ENCODE measurements at places on chromosomes 2 and 18.

GRCh38 chr2:192675681-192676080 lies 480.9 kb upstream of the TMEFF2 start:
- DNase-seq: no peak

- no peak for DNase-seq
Measured at GRCh38 chr2:25105336-25106085, 62.9 kb downstream of the POMC start.

- no peak for DNase-seq
Measured at GRCh38 chr2:224178056-224178455, 139.0 kb upstream of the SERPINE2 start.

GRCh38 chr2:218839430-218839829 lies 7.8 kb upstream of the PRKAG3 start:
- DNase-seq: no peak

GRCh38 chr2:15141211-15141610 lies 419.9 kb downstream of the NBAS start:
- no peak for DNase-seq

- DNase-seq: no peak
Measured at GRCh38 chr2:111684611-111685010, 199.4 kb downstream of the ANAPC1 start.

- DNase-seq: no peak
Measured at GRCh38 chr18:76274468-76275289, 220.4 kb downstream of the ZNF516 start.

- DNase-seq: no peak
Measured at GRCh38 chr18:79566771-79567431, 112.7 kb upstream of the CTDP1 start.

DNA sequence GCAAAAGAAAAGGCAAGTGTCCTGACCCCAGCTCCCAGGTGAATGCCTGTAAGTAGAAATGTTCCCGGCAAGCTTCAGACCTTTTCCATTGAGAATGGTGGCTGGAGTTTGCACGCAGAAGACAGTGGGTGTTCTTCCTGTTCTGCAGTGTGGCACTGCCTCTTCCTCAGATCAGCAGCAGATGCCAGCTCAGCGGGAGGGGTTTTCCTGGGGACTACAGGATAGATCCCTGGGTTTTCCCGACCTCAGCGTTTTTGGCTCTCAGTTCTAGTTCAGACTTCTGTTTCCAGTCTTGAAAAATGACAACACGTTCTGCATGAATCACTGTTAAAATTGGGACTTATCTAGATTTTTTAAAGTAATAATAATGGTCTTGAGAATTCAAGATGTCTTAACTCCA lies 39.2 kb downstream of the GRHL1 start:
- no peak for DNase-seq

DNA sequence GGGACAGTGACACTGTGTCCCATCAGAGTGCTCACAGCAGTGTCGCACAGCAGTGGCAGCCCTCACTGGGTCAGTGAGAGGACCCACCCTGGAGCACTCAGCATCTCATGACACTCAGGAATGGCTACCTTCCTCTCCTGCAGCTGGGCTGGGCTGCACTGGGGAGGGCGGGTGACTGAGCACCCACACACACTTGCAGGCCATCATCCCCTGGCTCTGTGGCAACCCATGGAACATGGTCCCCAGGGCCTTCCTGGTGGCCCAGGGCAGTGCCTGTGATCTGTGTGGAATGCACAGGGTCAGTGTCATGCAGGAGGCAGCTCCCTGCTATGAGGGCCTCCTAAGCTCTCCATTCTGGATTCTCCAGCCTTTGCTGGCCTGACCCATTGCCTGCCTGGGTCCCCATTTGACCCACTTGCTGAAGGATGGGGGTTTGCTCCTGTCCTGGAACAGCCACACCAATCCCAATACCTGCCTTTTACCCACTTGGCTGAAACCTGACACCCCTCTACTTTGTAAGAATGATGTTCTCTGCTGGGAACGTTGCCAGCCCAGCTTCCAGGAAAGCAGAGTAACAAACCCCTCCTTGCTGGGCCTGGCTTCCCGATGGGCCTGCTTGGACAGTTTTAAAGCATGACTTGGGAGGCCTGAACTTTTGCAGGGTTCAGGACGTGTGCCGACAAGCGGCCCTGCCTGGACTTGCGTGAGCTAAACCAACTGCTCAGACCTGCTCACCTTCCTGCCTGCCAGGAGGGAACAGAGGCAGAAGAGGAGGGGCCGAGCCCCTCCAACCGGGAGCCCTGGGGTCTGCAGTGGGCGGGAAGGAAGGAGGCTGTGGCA lies 13.7 kb downstream of the HS6ST1 start:
- no peak for DNase-seq

DNA sequence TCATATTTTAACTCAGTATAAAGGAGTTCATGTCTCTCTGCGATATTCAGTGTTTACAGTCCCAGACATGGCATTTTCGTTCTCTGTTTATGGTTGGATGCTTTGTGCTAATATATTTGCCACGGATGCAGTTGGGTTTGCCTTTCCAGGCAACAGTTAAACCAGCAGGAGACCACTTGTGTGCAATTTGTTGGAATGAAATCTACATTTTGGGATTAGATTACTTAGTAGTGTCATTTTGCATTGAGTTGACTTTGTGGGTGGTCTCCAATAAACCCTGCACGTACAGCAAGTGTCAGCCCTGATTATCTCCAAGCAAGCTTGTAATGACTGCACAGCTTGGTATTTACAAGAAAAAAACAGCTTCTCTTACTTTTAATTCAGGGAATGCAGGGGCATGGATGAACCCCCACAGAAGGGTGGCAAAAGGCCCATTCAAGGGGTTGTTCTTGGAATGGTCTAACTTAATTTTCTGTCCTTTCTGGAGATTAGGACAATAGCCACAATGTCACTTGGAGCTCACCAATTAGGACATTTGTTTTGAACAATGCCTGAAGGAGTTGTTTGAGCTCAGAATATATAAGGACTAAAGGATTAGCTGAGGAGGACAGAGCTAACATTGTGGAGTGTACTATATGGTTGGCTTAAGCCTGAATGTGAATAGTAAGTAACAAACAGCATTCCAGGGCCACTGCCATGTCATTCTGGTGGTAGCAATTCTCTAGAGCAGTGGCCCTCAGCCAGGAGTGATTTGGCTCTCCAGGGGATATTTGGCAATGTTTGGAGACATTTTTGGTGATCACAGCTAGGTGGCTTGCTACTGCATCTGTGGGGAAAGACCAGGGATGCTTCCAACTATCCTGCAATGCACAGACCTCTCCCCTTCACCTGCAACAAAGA lies 121.5 kb downstream of the SLC4A3 start:
- DNase-seq: no peak

DNA sequence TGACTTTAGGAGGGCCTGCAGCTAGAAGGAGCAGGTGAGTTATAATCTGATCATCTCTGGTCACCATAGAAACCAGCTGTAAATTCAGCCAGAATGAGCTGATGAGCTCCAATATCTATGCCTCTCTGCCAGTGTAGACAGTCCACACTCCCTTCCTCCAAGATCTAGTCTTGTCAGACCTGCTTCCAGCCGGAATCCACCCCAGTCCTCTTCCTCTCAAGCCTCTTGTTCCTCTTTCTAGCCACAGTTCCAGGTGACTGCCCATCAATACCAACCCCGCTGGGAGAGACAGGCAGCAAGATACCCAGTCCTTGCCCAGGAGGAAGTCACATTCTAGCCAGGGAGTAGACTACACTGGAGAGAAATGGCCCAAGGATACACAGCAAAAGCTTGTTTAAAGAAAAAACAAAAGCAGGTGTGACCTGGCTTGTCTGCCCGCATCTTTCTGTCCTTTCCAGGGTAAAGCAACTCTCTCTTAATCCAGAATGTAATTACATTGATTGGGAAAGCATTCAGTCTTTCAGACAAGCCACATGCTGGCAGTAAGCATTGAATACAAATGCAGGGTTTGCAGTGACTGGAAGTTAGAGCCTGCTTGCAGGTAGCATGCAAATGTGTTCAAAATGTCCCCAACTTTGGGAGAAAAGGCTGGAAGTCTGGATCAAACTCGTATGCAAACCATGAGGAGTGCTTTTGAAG lies 9.0 kb upstream of the SLC35F6 start:
- DNase-seq: no peak

- no peak for DNase-seq
Measured at GRCh38 chr18:36128530-36128870, 640 bp downstream of the SLC39A6 start.

- DNase-seq: peak; percentile 66
Measured at GRCh38 chr2:100235098-100235497, 87.2 kb downstream of the LONRF2 start.

GRCh38 chr18:76273956-76274355 lies 221.1 kb downstream of the ZNF516 start:
- no peak for DNase-seq

- no peak for DNase-seq
Measured at GRCh38 chr2:233241803-233242202, 9.7 kb upstream of the ATG16L1 start.

- no peak for DNase-seq
Measured at GRCh38 chr18:43279015-43279744, 1.9 kb upstream of the SYT4 start.

GRCh38 chr2:133780099-133780996 lies 212.1 kb upstream of the NCKAP5 start:
- no peak for DNase-seq

DNA sequence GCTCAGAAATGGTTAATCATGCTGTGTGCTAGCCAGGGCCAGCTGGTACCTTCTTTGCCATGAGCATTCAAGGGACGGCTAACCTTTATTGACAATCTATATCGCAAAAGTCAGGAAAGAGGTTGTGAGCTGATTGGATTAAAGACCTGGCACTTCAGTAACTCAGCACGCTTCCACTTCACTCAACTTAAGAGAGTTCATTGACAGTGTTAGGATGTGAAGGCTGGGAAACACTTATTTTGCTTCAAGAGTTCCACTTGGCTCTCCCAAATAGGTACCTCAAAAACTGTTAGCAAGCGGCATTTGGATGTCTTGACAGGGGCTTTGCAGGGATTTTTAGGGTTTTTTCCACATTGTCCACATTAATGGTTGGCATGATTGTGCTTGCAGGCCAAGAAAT lies 25.1 kb upstream of the TXNDC2 start:
- DNase-seq: no peak

GRCh38 chr2:28325173-28325566 lies 67.5 kb upstream of the FOSL2 start:
- DNase-seq: no peak

Data from CD8-positive, alpha-beta T cell (primary cell).